ENCODE measurements at places on chromosomes 3 and 15.
A peak's percentile ranks its signal among the peaks of the same experiment; 100 is the strongest.

DNA sequence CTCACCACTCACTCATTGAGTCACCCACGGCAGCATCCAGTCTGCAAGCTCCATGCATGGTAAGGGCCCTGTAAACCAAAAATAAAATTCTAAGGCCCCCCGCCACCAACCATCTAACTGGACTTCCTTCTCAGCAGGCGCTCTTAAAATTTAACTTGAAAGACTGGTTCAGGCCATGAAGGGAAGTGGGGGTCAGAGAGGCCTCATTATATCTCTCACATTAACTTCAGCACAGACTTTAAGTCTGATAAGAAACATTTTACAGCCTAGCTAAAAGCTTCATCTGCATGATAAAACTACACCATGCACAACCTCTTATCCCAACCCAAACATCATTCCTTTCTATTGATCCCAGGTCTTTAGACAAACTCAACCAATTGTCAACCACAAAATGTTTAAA lies 38.5 kb downstream of the FBLN2 start:
- DNase-seq, result no peak

- DNase-seq, result no peak
These were observed 113.3 kb downstream of the IL20RB start for GRCh38 chr3:137071104-137071503.

DNA sequence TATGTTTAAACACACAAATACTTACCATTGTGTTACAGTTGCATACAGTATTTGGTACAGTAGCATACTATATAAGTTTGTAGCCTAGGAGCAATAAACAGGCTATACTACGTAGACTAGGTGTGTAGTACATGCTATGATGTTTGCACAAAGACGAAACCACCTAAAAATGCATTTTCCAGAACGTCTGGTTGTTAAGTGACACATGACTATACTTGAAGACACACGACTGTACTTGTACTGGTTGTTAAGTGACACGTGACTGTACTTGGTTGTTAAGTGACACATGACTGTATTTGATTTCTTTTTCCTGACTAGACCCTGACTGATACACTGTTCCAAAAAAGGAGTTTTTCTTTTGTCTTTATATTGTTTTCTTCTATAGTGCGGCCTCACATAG lies 34.1 kb downstream of the RAB8B start:
- DNase-seq, result no peak

DNA sequence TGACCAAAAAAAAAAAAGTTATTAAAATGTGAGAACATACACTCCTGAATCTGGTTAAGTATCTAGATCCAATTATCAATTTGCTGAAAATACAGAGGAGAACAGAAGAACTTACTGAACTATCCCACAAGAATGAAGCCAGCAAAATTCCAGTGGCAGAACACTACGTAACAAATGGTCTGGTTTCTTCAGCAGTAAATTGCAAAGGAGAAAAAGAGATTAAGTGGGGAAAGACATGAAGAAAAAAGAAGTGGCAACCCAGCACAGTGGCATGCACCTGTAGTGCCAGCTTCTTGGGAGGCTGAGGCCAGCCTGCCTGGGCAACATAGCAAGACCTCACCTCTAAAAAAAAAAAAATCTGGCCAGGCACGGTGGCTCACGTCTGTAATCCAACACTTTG lies 62.1 kb downstream of the LHFPL4 start:
- no peak for DNase-seq

GRCh38 chr3:119311081-119311925 lies 17.1 kb downstream of the ARHGAP31 start:
- peak; percentile 96 for DNase-seq

- DNase-seq, result no peak
These were observed 33.8 kb upstream of the LRRC58 start for GRCh38 chr3:120382941-120383447.

DNA sequence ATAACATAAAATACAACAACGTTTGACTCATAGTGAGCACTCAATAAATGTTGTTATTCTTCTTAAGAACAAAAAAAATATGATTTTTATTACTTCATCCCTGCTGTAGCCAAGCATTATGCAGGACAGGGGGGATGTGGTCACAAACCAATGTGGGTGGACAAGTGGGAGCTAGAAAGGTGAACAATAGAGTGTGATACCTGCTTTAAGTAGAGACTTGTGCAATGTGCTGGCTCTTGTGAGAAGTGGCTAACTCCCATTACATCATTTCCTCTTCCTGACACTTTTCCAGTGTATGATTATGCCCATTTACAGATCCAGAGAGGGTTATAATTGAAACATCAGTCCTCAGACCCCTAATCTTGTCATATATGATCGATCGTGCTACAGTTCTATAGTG lies 193.6 kb downstream of the UBE2E2 start:
- no peak for DNase-seq

DNA sequence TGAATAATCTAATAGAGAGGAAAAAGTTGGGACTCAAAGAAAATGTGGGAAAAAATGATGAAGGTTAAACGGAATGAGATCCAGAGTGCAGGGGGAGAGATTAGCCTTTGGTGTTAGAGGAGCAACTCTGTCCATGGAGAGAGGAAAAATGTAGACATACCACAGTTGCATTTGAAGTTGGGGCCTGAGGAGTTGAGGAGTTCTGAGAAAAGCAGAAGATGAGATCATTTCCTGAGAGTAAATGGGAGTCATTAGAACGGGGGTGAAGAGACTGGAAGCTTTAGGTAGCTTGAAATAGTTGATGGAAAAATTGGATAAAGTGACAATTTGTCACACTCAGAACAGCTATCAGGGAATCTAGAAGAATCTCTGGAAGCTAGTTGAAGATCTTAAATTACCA lies 7.3 kb downstream of the CCR5AS start:
- no peak for DNase-seq

GRCh38 chr3:115580566-115580965 lies 42.7 kb upstream of the GAP43 start:
- DNase-seq, result no peak

DNA sequence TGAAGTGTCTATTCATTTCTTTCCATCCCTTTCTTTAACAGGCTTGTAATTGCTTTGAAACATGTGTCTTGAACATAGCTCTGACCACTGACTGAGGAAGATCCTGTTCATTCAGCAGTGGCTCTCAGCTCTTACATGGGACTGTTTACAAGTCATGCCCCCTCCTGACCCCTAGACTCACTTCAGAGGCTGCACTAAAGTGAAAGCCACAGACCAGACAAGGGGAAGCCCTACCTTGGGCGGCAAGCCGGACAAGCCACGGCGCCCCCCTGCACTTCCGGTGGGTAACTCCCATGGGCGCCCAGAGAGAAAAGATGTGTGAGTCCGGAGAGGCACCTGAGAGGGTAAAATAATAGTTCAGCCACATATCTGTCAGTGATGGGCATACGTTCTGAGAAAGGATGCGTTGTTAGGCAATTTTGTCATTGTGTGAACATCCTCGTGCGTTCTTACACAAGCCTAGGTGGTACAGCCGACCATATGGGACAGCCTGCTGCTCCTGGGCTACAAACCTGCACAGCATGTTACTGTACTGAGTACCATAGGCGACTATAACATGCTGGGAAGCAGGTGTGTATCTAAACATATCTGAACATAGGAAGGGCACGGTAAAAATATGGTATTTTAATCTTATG lies 116.2 kb downstream of the CHSY1 start:
- no peak for DNase-seq

DNA sequence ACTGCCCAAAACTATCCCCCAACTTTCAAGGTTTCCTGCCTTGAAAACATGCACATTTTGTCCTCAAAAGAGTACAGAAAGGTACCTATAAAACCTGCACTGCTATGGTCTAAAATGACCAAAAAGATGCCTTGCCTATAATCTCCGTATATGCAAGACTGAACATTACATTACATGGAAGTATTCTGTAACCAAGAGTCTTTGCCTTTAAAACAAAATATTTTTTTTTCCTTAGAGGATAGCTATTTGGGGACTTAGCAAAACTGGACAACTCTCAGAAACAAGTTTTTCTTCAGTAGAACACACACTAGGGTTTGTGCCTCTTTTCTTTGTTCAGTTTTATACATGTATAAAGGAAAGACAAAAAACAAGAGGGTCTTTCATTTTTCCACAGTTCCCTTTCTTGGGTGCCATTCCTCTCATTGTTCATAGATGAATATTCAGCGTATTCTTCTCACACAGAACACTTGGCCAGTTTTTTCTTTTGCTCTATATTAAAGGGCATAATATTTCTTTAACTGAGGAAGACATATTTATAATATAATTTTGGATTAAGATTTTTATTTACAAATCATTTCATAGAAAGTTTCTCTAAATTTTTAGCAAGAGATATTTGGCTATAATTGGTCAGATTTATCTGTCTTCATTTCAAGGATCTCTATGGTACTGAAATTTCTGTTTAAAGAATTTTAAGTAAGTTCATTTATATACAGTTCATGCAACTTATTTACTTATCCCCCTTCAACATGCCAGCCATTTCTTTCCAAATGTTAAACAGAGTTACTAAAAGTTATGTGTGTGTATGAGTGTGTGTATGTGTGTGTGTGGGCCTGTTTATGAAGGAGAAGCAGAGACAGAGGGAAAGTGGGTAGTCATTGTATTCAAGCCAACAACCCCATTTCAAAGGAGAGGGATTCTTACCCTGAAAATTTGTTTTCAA lies 142.6 kb downstream of the ZBTB20 start:
- DNase-seq, result no peak

- DNase-seq, result peak; percentile 11
These were observed 615.4 kb downstream of the CADM2 start for GRCh38 chr3:85574006-85574705.

DNA sequence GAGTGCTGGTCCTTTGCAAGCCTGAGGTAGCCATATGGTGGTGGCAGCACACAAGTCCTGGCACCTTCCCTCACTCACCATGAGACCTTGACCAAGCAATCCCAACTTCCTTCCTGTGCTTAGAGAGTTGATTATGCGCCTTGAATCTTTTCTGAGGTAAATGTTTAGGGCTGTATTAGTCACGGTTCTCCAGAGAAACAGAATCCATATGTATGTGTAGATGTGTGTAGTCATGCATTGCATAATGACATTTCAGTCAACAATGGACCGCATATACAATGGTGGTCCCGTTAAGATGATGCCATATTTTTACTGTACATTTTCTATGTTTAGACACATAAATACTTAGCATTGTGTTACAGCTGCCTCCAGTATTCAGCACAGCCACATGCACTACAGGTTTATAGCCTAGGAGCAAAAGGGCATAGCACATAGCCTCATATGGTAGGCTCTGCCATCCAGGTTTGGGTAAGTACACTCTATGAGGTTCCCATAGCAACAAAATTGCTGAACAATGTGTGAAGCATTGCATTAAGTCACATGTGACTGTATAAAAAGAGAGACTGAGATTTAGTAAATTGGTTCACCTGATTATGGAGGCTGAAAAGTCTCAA lies 20.2 kb upstream of the NUP210 start:
- DNase-seq, result no peak

DNA sequence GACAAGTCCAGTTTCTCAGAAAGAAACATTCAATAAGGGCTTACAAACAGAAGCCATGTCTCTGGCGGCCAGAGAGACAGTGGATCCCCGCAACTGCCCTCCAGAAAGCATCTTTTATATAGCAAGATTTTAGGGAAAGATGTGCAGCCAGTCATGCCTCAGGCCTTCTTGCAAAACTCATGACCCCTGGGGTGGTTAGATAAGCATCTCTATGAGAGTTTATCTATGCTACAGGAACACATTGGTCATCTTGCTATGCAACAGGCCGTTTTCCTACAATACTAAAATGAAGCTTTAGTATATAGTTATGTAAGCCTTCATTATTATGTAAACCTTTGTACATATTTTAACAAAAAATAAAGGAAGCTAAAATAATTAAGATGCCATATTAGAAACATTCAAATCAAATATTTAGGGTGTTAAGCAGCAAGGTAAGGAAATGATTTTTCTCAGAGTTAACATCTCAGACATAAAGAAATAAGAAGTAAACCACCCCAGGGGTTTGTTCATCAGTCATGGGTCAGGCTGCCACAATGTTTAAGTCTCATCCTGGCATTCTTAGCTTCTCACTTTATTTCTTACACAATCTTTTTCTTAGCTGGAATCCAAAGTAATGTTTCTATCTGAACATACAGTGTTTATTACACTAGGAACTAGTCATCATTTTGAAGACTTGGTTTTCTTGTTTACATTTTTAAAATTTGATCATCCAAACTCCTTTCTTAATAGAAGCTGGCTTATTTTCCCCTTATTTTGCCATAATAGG lies 6.3 kb upstream of the FSIP1 start:
- no peak for DNase-seq

DNA sequence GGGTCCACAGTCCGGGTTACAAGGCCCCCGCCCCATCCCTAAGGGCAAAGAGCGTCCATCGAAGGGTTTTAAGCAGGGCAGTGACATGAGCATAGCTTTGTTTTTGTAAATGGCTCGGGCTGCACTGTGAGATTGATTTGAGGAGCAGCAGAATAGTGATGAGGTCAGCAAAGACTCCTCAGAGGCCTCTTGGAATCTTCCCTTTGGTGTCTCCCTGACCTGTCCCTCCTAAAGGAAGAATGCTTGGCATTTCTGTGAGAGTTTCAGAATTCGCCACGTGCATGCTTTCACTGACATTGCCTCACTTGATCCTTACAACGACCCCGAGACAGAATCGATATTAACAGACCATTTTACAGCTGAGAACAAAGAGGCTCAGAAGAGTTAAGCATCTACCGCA lies 20.3 kb downstream of the LAMP3 start:
- no peak for DNase-seq

GRCh38 chr3:111252779-111253178 lies 181.2 kb downstream of the NECTIN3 start:
- peak; percentile 13 for DNase-seq

DNA sequence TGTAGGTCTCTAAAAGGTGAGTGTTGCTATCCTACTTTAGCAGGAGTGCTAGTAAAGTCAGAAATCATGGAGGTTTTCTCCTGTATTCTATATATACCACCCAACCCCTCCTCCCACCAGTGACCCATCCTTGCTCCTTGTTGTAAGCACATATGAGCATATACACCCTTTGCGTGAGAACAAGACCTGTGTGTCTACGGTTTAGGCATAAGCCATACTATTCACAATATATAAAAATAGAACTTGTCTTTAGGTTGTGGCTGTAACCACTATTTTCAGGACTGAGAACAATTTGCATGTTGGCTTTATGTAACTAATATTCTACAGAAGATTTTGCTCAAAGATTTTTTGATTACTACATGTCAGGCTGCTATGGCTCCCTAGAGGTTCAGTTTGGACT lies 59.1 kb upstream of the TOP2B start:
- DNase-seq, result no peak

- DNase-seq, result no peak
These were observed 235.3 kb downstream of the C3orf38 start for GRCh38 chr3:88385090-88385489.

DNA sequence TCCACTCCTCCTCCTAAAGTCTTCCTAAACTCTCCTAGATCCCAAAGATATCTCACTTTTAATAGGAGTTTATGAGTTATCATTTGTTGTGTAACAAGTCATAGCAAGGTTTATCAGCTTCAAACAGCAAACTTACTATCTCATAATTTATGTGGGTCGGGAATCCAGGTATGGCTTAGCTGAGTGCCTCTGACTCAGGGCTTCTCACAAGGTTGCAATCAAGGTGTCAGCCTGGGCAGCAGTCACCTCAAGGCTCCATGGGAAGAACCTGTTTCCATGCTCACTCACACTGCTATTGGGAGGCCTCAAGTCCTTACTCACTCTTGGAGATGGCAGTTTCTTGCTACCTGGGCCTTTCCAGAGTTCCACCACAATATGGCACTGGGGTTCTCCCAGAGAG lies 889.8 kb downstream of the MCTP2 start:
- no peak for DNase-seq

All from RCC 7860 (cell line).